AG08396 (cell line): ENCODE measurements at places on chromosomes 5 and 9.

DNA sequence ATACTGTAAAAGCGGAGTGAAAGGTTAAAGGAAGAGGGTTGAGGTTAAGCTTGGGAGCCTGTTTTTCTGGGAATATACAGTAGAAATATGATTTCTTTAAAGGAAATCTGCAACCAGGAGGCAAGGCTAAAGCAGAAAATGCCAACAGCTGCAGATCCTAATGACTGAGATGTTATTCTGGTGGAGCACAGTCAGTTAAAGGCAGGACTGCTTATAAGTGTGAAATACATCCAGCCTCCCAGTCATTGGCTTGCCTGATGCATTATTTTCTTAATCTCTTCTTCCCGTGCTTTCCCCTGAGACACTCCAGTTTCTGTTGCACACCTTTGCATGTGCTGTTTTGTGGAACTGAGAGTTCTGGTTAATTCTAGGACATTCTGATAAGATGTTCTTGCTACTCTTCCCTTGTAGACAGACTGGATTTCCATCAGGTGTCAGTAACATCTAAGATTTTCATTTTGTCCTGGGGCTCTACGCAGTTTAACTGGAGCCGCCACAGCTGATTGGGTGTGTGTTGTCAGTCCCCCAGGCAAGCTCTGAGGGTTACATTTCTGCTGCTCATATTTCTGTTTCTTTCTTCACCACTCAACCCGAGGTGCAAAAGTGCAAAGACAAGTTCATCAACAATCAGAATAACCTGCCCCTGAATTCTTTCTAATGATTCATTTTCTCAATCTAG, 44.4 kb downstream of the CAST start:
- DNase-seq: no peak

DNA sequence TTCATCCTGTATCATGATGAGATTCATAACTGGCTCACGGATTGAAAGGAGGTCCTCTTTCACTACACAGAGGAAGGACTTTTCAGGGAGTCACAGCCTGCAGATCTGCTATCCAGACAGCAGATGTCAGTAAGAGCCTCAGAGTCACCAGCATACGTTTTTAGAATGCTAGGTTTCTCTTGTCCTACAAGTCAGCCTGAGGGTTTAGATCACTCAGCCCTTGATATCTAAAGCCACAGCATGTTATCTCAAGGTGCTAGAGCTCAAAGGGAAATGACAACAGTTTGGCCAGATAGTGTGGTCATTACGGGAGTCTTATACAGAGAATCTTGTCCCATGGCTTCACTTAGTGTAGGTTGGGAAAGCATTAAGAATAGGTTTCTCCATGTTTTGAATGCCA, 30.9 kb upstream of the SLC46A2 start:
- peak; percentile 48 for DNase-seq

GRCh38 chr5:13591621-13592020, 352.9 kb downstream of the DNAH5 start:
- DNase-seq: peak; percentile 47

DNA sequence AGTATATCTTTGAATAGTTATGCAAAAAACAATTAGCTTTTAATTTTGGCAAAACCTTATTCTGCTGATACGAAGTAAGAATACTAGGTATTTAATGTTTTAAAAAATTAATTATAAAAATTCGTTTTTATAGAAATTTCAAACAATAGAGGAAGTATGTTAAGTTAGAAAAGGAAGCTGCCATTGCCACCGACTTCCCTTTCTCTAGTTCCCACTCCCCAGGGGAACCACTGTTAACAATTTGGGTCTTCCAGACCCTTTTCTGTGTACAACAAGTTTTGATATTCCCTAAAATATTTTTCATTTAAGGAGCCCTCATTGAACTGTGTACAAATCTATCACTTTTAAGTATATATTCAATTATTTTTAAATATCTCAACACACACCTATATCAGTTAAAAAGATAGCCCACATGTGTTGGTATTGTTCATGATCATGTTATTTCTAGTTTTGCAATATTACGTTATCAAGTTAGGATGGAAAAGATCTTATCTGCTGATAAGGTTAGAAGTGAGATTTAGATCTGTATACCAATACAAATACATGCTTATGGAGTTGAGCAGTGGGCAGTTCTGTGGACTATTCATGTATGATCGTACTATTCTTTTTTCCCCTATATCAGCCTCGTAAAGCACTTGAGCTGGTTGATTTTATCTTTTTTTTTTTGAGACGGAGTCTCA, 25.9 kb downstream of the NDFIP1 start:
- no peak for DNase-seq

DNA sequence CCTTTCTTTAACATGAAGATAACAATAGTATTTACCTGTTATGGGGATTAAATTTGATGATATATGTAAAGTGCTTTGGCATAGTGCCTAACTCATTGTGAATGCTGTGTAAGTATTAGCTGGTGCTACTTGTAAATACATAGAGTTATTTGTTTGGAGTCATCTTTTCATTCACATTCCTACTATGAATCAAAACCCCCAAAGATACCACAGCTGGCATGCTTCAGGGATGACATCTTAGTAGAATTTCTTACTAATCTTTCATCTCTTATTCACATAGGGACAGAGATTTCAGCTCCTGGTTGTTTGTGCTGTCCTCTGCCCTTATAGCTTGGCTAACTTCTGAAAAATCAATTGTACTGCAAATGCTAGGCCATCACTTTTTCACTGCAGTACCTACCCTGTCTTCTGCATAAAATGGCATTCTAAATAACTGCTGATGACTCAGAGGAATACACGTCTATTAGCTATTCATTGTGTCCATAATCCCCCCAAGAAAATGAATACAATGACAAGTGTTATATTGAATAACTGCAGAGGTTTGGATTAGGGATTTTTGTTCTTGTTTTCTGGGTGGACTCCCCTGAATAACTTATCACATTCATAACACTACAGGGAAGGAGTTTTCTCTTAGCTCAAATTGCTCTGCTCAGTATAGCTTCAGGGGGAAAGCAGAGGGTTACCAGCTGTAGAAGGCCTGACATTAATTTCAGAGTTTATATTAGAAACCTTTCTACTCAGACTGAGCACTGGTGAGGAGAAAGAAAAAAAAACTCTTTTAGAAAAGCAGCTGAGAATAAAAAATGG, 192.2 kb upstream of the C9orf72 start:
- DNase-seq: no peak

DNA sequence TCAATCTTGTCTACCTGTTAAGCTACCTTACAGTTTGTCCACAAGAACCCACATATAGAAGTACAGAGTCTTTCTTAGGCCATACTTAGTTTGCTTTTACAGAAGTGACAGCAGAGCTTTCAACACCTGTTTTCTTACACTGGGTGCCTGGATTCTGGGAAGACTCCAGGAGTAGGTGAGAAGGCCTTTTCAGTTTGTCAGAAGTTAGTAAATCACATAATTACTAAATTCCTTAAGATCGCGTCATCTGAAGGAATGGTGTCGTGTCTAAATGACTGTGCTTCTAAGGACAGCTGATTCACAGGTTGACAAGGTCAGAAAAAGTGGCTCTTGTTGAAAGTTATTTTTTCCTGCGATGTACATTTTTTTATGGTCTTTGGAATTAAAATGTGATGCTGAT, 97.0 kb upstream of the FAM120A start:
- no peak for DNase-seq

DNA sequence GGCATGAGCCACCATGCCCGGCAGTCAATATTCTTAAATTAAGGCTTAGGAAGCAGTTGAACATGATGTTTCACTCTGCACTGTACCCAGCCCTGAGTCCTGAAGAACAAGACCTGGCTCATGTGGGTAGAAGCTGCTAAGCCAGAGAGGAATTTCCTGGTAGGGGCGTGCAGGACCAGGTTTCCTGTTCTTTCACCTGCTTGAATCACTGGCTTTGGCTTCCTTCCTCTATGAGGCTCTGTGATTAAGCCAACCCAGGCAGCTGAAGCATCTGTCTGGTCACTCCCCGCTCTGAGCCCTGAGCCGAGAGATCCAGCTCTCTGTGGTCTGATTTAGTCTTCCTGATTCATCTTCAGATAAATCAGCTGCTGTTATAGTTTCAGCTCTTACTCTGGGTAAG, 29.1 kb downstream of the CFAP77 start:
- no peak for DNase-seq

GRCh38 chr9:134215699-134216448, 51.5 kb upstream of the RNU6ATAC start:
- peak; percentile 66 for DNase-seq

- DNase-seq: no peak
These were observed 542.1 kb upstream of the MEF2C start for GRCh38 chr5:89425062-89425461.

- peak; percentile 82 for DNase-seq
These were observed at the start of gene CCNJL for GRCh38 chr5:160312134-160312959. Gene CCNJL, minus strand, starts transcription at chr5:160312564. Its CDS starts 641 bp downstream, at chr5:160311923.

- peak; percentile 92 for DNase-seq
These were observed at the start of gene C1QTNF2 for GRCh38 chr5:160369990-160370712. Gene C1QTNF2, minus strand, starts transcription at chr5:160370626. Its CDS starts 15,615 bp downstream, at chr5:160355011.

DNA sequence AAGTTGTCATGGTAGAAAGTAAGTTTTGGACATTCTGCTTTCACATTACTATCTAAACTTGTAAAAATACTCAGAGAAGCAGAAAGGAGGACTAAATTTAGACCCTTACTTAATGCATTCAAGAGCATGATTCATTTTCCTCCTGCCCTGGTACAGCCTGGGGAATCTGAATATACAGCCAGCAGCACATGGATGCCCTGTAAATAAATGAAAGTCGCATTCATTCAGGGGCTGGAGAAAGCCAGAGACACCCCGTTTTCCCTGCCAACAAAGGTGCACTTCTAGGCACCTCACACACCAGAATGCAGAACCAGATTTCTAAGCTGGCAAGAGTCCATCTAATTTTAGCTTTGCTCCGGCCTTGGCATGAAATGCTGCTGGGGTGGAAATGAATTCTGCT, 172.7 kb upstream of the KLF9 start:
- peak; percentile 43 for DNase-seq

- DNase-seq: no peak
These were observed 29.3 kb upstream of the FAT2 start for GRCh38 chr5:151620461-151620840.

DNA sequence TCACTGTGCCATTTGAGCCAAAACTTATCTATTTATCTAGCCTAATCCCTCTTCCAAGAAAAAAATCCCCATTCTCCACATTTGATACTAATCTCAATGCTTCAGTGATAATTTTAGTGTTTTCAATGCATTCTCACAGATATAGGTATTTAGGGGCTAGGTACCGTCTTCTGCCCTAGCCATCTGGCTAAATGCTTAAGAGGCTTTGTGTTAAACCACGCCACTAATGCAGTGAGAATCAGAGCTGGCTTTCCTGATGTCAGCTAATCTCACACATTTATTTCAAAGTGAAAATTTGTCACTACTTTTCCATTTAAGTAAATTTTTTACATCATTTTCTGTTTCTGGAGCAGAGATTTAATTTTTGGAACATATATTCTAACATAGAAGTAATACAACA, 479.7 kb downstream of the MAN2A1 start:
- no peak for DNase-seq

DNA sequence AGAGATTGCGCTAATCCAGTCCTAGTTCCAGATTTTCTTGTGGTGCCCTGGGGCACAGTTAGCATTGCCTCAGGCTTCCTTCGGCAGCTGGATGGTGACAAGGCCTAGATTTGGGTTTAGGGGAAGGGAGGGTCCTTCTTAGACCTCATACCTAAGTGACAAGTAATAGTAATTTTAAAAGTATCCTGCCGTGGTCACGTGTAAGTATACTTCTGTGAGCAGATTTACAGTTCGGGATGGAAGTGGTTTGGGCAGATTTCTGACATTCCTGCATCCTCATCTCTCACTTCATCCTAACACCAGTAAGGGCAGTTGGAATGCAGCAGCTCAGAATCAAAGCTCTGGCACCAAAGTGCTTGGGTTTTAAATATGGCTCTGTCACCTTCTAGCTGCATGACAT, 71.6 kb downstream of the LRRC70 start:
- peak; percentile 12 for DNase-seq
